Breast epithelium (tissue), 4 donors: ENCODE measurements at places on chromosomes 4 and X. TPM values are rescaled to one million over a fixed set of nuclear protein-coding genes. Genes with fewer than 3 reads are reported as not detected.

DNA sequence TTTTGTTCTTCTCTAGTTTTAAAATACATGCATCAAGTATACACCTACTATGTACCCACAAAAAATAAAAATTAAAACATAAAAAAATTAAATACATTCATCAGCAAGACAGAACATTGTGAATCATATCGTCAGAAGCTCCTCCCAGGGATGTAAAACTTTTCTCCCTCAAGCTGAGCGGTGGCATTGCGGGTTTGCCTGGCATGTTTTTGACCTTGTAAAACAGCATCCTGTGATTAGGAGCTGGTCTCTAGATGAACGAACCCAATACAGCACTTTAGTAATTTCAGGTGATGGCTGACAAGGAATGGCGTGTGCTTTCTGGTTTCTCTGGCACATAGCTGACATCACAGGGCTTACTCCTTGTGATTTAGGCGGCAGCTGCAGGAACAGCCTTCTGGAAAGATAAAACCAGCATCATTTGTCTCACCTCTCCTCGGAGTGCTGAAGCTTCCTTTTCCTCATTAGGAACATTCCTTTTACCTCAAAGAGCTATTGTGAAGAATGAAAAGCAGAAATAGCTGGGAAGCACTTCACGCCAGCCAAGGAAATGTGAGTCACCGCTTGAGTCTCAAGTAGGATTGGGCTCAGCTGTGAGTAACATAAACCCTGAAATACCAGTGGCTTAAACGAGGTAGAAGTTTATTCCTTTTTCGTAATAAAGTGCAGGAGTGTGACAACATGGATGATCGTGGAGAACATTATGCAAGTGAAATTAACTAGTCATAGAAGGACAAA, 44.3 kb downstream of the NYX start:
- no peaks in the 10 kb centered on the region for H3K4me1 ChIP-seq
- no peaks in the 10 kb centered on the region for H3K27me3 ChIP-seq
- DNase-seq = peak; percentile 43
- H3K4me3 ChIP-seq = no peak overlapping the region

DNA sequence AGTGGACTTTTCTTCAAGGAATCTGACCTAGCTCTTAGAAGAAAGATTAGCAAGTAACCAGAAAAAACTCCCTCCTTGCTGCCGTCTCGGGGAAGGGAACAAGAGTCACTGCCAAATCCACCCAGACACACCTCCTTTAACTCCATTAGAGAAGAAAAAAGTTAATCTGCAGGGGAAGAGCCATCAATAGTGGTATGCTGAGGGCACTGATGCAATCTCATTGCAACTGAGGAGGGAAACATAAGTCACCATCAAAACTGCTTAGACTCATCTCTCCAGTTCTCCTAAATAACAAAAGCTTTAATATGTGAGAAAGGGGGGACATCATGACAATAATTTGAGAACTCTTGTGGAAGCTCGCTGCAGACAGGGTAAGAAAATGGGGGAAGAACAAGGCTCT, 49.3 kb upstream of the MAGED4B start:
- no peaks in the 10 kb centered on the region for H3K36me3 ChIP-seq
- no peak overlapping the region for H3K4me3 ChIP-seq
- H3K4me1 ChIP-seq = no peaks in the 10 kb centered on the region

DNA sequence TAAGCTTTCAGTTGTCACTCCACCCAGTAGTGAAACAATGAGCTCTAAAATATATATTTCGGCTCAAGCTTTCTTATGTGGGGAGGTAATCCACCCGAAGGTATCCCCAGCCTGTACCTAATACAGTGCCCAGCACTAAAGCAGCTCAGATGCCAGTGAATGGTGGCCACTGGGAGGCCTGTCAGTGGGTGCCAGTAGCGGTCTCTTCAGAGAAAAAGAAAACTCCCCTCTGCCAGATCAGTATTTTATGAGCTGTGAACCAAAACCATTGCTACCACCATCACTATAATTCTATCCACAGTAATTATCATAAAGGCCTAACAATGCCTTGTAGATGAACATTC, 835 bp upstream of the NFKB1 start:
- H3K36me3 ChIP-seq = no peaks in the 10 kb centered on the region
- no peaks in the 10 kb centered on the region for H3K27me3 ChIP-seq
- peak overlapping the region; percentile 89 for H3K4me3 ChIP-seq
- no peaks in the 10 kb centered on the region for H3K4me1 ChIP-seq
- no peak for DNase-seq
- H3K27ac ChIP-seq = peak overlapping the region; percentile 97

DNA sequence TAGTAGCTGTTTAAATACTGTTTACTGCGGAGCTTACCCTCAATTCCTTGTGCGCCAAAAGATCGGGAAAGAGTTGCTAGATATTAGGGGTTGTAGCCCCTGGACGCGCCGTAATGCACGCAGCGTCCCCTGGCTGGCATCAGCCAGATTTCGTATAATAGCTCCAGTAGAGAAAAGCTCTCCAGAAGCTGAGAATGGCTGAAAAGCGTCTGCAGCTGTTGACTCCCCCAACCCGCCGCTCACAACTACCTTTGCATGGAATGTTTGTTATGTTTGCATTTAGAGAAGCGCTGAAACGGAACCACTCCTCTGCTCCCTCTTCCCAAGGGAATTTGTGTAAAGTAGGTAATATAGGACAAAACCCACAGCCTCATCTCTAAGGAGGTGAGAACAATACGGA, 3.7 kb downstream of the DOCK11 start:
- no peaks in the 10 kb centered on the region for H3K27me3 ChIP-seq
- H3K4me3 ChIP-seq = no peak overlapping the region
- no peaks in the 10 kb centered on the region for H3K4me1 ChIP-seq

DNA sequence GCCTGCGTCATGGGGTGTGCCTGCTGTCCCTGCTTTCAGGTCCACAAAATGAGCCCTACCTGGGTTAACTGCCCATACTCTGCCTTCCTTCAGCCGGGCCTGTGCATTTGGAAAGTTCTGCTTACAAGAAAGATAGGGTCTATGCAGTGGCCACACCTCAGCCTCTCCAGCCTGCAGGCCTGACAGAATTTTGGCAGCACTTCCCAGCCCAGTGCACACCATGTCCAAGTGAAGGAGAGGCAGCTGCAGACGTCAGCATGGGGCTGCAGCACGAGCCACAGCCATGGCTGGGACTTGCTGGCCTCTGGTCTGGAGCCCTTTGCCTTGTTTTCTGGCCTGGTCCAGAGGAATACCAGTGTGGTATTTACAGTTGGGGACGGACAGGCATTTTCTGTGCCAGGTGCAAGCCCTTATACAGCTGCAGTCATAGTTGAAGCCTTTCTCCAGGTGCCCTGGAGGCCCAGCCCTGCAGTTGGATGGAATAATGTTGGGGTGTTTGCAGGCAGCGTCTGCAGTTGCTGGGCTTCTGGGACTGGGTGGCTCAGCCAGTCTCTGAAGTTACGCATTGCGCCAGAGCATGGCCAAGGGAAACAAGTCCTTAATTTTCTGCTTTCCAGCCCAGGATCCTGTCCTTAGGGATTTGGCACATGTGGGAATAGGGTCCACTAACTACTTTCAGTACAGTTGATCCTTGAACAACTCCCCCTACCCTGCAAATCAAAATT, 26.2 kb downstream of the JADE1 start:
- H3K4me1 ChIP-seq = peaks cover 10% of the 10 kb centered on the region
- no peak overlapping the region for H3K27ac ChIP-seq
- no peaks in the 10 kb centered on the region for H3K36me3 ChIP-seq
- no peak for DNase-seq
- H3K27me3 ChIP-seq = no peaks in the 10 kb centered on the region

CORIN gene
- 1.6 TPM for total RNA-seq

SMARCA5 gene
- 58.2 TPM for total RNA-seq

DNA sequence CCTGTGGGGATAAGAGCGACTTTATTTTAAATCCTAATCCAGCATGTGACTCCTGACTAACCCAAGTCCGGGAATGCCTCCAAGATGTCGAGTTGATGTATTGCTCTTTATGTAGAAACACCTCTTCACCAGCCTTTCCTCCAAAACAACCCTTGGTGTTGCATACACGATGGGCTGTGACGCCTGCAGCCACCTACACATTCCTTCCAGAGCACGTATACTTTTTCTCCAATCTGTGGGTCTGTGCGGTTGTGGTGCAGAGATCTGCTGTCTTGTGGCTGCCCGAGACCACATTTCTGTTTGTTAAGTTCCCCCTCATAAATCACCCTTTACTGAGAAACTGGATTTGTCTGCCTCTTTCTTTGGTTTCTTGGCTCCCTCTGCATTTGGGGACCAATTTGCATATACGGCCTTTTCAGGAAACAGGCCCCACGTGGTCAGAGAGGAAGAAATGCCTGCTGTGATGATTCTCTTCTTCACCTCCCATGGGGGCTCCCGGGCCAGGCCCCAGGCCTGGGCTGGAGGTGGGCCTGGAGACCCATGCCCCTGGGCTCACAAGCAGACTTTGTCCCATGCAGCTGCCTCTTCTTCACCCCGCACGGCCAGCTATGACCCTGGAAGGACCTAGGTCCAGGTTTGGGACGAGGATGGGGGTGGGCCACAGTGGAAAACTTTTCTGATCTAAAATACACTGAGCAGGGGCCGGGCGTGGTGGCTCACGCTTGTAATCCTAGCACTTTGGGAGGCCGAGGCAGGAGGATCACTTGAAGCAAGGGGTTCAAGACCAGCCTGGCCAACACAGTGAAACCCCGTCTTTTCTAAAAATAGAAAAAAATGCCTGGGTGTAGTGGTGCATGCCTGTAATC, 21.4 kb upstream of the AFAP1 start:
- no peak for DNase-seq
- H3K27ac ChIP-seq = peak overlapping the region; percentile 58
- H3K27me3 ChIP-seq = no peaks in the 10 kb centered on the region
- no peak overlapping the region for H3K4me3 ChIP-seq
- peaks cover 7% of the 10 kb centered on the region for H3K4me1 ChIP-seq
- H3K36me3 ChIP-seq = no peaks in the 10 kb centered on the region

MAML3 gene
- 5.0 TPM for total RNA-seq

ALAS2 gene
- total RNA-seq = 1.1 TPM

SUV39H1 gene
- 3.6 TPM for total RNA-seq

EPGN gene
- 2.0 TPM for total RNA-seq
